ENCODE measurements at places on chromosomes 16 and 17. TPM values are rescaled to one million over a fixed set of nuclear protein-coding genes. Genes with fewer than 3 reads are reported as not detected.

Gene CAVIN1
- total RNA-seq: 287 TPM

Gene NPTX1
- total RNA-seq: not detected

Gene TCAP
- not detected for total RNA-seq

Gene ZNF469
- 1.7 TPM for total RNA-seq

Gene FAM171A2
- 14.4 TPM for total RNA-seq

Gene CSH2
- total RNA-seq: not detected

Gene SCARF1
- total RNA-seq: 0.34 TPM

Gene HOXB1
- total RNA-seq: not detected

Gene SNAI3
- total RNA-seq: 0.88 TPM

Gene TPSG1
- total RNA-seq: not detected

Gene SLFN11
- 0.03 TPM for total RNA-seq

Gene OR1A1
- not detected for total RNA-seq
